Smooth muscle cell of the brain vasculature (primary cell): ENCODE measurements at places on chromosomes 13 and 19.
A peak's percentile ranks its signal among the peaks of the same experiment; 100 is the strongest.

DNA sequence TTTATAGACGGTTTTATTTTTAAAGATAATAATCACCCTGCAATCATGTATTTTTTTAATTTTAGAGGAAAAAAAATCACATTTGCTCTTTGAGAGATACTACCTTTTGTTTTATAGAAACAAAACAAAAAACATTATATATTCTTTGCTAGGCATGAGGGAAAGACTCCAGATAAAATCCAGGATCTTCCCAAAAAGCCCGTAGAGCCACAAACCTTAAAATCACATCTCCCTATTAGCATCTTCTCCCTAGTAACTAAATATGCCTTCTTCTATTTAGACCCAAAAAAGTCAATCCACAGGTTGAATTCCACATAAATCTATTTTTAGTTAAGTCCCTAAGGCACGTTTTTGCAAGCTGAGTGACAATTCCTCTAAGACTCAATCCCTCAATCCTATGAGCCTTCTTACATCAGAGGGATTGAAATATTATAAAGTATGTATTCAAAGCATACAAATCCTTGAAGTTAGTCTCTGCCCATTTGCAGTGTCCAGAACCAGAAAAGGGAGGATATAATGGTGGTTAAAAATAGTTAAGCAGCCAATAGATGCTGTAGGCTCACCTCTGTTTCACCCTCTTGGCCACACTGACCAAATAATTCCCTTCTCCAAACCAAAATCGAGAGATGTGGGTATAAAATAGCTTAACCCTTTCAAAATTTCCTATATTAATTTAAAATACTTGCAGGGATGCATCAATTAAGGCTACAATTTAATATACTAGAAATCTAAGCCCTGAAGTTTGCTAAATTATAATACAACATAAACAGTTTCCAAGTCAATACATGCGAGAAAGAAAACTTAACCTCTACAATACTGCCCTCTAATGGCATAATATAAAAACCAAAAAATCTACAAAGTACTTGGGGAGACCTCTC lies 64.0 kb downstream of the SERP2 start:
- peak; percentile 18 for DNase-seq

DNA sequence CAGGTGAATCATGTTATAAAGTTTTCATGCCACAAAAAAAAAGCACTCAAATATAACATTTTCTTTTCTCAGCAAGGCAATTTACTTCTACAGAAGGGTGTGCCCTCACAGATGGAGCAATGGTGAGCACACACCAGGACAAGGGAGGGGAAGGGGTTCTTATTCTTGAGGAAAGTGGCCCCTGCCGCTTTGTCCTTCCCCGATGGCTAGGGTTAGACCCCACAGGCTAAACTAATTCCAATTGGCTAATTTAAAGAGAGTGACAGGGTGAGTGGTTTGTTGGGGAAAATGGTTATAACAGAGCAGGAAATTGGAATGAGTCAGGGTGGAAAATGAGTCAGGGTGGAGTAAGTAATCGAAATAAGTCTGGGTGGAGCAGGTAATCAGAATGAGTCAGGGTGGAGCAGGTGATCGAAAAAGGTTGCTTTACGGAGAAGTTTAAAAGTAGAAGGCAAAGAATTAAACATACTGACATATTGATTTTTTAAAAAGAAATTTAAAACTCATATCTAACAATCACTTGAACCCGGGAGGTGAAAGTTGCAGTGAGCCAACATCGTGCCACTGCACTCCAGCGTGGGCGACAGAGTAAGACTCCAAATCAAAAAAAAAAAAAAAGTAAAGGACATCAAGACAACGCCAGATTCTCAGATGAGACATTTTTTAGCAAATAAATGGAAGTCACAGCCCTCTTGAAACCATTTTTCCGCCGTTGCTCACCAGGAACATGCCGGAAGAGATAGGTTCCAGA lies 813 bp downstream of the ZNF562 start:
- no peak for DNase-seq

- no peak for DNase-seq
Observed at GRCh38 chr13:28526876-28527275, 31.9 kb upstream of the FLT1 start.

- no peak for DNase-seq
Observed at GRCh38 chr13:73482556-73482955, 423.8 kb downstream of the KLF5 start.

DNA sequence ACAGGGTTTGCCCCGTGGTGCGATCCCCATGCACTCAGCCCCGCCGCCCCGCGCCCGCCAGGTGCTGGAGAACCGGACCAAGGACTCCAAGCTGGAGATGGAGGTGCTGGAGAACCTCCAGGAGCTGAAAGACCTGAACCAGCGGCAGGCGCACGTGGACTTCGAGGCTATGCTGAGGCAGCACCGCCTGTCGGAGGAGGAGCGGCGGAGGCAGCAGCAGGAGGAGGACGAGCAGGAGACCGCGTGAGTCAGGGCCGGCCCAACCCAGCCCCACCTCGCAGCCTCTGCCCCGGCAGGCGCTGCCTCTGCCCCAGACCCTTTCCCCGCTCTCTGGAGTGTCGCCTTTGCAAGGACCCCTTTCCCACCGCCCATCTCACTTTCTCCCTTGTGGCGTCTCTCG lies 11.3 kb downstream of the YJU2 start:
- DNase-seq: no peak

DNA sequence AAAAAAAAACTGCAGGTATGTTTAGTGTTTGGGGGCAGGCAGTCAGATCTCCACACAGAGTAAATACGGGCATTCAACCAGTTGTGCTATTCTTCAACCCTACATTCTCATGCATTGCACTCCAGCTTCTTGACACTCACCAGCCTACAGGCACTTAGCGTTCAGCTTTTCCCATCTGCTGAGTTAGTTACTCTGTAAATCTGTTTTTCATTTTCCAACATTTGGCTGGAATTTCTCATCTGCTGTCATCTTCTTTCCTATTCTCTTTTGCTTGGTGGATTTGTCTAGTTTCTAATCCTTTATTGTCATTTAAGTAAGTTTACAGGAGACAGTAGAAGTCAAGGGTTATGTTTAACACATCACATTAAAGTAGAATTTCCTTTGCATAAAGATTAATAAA lies 1318.9 kb downstream of the OLFM4 start:
- no peak for DNase-seq

DNA sequence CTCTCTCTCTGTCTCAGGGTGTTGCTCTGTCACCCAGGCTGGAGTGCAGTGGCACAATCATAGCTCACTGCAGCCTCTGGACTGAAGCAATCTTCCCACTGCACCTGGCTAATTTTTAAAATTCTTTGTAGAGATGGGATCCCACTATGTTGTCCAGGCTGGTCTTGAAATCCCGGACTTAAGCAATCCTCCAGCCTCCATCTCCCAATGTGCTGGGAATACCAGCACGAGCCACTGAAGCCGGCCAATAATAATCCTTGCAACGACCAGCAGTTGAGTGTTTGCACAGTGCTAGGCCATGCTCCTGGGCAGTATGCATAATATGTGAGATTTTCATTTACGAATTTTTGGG lies 640 bp upstream of the EPOR start:
- DNase-seq: no peak

- DNase-seq: no peak
Observed at GRCh38 chr19:32773126-32773525, 53.6 kb downstream of the TDRD12 start.

DNA sequence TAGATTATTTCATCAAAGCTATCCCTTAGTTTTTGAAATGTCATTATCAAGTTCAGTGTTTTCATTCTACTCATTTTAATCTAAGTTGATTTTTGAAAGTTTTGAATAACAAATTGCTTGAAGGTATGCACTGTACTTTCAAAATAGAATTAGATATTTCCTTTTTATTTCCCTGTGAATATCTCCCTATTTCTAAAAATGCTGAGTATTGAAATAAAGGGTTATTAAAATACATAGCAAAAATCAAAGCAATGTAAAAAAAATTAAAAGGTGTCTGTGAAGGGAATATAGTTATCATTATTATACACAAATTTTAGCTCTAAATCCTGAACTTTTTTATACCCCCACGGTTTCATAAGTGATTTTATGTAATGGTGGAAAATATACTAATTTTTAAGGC lies 967.8 kb downstream of the PCDH9 start:
- no peak for DNase-seq

- no peak for DNase-seq
Observed at GRCh38 chr13:49093376-49093775, 117.7 kb downstream of the FNDC3A start.

GRCh38 chr13:52892925-52893324 lies 44.5 kb upstream of the PCDH8 start:
- no peak for DNase-seq

GRCh38 chr19:53771144-53771543 lies 53.0 kb downstream of the NLRP12 start:
- no peak for DNase-seq

DNA sequence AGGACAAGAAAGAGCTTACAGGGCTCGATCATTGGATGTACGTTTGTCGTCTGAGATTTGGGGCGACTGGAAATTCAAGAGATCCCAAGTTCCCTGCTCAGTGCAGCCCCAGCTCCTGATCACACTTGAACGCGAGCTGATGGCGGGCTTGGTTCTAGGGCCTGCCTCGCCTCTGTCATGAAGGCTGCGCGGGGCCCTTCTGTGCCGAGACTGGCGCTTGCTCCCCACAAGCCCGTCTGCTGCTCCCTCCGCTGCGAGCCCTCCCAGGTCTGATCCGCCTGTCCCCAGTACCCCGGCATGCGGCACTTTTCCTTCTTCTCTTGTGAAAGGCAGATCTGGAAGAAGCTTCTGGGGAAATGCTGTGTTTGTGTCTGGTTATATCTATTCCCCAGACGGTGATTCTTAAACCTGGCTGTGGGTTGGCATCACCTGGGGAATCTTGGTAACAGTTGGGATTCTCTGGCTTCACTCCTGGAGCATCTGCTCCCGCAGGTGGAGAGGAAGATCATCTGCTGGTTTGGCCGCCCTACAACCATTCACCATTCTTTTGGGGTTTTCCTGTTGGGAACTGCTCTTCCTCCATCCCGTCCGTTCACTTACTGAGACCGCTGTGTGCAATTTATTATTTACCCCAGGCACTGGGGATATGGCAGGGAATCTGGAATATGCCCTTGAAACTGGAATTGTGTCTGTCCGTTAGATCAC lies 43.6 kb downstream of the SIPA1L3 start:
- DNase-seq: no peak

DNA sequence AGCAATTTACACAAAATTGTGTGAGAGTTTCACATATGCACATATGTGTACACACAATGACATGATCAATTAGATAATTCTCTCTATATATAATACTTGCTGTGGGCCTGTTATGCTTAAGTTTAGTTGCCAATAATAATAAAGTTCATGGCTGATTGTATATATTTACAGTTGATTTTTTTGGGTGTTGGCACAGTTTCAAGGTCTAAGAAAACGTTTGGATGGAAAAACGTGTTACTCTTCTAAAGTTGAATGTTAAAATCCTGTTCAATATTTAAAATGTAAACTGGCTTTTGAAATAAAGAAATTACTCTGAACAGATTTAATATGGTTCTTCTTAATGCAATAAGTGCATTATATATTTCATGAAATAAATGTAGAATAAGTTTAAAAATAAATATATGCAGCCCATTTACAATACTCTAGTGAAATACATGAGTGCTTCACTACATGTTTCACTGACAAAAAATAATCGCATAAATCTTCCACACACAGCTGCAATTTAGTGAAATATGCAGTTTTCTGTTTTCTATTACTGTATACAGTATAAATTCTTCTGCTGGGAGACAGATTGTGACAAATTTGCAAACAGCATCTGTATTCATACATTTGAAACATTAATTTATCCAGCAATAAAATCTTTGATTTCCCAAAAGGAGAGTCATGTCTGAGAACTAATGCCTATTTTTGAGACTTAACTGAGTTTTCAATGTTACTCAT lies 586.9 kb upstream of the KLHL1 start:
- DNase-seq: no peak

GRCh38 chr13:98157188-98157587 lies 14.3 kb downstream of the FARP1 start:
- DNase-seq: no peak

GRCh38 chr13:47896546-47896945 lies 104.5 kb downstream of the SUCLA2 start:
- no peak for DNase-seq

DNA sequence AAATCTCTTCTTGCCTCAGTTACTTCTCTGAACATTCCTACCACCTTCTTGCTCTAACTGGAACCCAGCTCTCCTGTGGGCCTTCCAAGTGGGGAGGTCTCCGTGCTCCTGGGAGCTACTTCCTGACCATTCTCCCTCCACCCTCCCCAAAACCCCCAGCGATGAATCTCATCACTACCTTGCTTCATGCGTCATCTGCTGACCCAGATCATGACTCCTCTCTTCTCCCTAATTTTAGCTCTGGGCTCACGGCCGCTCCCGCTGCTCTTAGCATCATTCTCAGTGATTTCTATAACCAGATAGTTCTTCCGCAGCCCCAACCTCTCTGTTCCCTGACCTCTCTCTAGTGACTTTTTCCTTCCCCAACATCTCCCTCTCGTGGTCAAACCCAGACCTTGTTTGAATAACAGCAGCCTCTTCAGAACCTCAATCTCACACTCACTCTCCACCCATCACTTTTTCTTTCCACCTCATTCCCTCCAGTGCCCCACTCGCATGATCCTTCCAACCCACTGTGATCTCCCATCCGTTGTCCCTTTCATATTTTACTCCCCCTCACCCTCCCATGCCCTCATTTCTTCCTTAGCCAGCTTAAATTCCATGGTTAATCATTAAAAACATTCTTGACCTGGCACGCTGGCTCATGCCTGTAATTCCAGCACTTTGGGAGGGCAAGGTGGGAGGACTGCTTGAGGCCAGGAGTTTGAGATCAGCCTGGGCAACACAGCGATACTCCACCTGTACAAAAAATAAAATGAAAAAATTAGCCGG lies 21.8 kb downstream of the MRPS12 start:
- no peak for DNase-seq

- DNase-seq: no peak
Observed at GRCh38 chr13:20801707-20802106, 27.9 kb upstream of the EEF1AKMT1 start.

DNA sequence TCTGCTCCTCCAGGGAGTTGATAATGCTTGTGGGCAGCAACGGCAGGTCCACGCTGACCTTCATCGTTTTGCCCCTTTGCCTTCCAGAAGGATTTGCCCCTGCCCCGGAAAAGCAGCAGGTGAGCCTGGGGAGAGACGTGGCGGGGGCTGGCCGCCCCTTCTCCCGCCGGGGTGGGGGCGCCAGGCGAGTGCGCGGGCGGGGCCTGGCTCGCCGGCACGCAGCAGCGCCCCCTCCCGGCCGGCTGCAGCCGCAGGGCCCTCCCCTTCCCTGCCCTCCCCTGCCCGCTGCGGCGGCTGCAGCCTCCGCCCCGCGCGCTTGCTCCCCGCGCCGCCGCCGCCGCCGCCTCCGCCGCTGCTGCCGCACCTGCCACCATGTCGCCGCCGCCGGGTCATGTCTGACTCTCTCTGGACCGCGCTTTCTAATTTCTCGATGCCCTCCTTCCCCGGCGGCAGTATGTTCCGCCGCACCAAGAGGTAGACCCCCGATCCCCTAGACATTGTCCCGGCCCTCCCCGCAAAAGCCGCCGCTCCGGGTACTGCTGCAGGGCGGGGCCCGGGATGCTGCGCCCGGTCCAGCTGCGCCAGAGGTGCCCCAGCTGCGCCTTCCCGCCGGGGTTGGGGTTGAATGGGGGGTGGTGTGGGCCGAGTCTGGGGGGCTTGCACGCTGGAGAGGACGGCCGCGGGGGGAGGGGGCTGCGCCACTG lies at the start of gene MAST1:
MAST1 (plus strand) TSS at position 334 of the 704 bp plus-strand sequence; CDS start at position 392, 58 bp downstream.
- DNase-seq: no peak
